Esophagus mucosa (tissue), 1 donor: ENCODE measurements at places on chromosomes 4 and X.
A peak's percentile ranks its signal among the peaks of the same experiment; 100 is the strongest.

DNA sequence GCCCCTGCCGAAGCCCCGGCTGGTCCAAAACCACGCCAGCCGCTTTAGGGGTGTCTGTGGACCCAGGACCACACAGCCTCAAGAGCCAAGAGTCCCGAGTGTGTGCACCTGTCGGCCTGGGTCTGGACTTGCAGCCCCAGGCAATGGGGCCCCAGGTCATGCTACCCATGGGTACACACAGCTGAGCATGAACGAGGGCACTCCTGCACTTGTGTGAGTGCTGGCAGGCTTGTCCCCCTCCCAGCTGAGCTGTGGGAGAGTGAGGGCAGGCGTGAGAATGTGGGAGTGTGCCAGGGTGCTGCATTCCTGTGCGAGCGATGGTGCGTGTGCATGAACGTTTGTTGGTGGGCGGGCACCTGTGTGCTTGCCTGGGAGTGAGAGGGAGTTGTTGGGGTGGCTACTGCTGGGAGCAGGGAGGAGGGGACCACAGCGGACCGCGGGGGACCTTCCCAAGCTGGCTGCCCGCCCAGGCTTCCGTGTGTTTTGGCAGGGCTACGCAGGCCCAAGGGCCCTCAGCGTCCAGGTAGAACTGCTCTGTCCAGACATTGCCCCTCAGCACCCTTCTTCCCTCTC is 30.8 kb downstream of the BLOC1S4 start:
- no peak for ATAC-seq

- ATAC-seq, result no peak
These were observed 102.9 kb downstream of the COX18 start for GRCh38 chr4:72966652-72967051.

GRCh38 chr4:78799551-78800495 is 23.7 kb downstream of the BMP2K start:
- ATAC-seq, result peak; percentile 52

GRCh38 chr4:63728480-63729177 is 680.6 kb downstream of the TECRL start:
- no peak for ATAC-seq

DNA sequence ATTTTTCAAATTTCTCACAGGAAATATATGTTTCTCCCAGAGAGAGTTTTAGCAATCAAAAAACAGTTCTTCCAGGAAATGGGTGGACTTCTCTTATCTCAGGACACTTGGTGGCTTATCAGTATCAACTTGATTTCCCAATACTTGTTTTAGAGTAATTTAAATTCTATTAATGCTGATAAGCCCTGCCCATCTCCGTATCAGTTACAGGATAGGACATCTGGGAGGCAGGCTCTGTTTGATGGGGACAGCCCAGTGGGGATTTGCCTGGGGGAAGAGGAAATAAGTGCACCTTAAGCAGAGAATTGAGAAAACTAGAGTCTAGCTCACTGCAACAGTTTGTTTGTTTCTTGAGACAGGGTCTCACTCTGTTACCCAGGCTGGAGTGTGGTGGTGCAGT is 43.2 kb upstream of the PDGFRA start:
- no peak for ATAC-seq

DNA sequence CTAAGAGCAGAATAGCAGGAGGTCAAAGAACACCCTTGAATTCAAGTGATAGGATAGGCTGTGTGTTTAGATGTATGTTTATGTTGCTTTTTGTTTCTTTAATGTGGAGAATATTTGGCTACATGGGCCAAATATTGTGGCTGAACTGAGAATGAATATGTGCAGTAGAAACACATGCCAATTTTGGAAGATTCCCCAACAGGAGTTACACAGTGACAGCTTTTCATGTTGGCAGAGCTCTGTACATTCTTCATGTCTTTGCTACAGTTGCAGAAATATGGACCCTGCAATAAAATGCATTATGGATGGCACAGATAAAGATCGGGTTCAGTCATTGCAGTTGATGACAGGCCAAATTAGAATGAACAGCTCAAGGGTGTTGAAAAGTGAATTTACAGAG is 82.8 kb upstream of the SLC4A4 start:
- ATAC-seq, result no peak

- ATAC-seq, result no peak
These were observed 605.1 kb downstream of the ADGRL3 start for GRCh38 chr4:61805227-61805626.

DNA sequence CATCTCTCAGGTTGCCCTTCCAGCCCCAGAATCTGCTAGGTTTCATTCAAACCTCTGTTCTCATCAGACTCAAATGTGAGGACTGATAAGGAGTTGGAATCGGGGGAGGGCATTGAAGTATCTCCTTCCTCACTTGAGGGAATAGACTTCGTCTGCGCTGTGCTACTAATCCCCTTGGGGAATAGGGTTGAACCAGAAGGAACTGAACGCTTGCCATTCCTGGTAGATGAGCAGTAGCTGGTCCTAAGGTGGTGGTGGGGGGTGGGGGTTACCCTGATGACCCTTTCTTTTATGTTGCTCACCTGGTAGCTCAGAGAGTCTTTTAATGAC is 692 bp upstream of the SLC9A7 start:
- ATAC-seq, result no peak

GRCh38 chr4:42464550-42465094 is 67.3 kb downstream of the SHISA3 start:
- no peak for ATAC-seq

DNA sequence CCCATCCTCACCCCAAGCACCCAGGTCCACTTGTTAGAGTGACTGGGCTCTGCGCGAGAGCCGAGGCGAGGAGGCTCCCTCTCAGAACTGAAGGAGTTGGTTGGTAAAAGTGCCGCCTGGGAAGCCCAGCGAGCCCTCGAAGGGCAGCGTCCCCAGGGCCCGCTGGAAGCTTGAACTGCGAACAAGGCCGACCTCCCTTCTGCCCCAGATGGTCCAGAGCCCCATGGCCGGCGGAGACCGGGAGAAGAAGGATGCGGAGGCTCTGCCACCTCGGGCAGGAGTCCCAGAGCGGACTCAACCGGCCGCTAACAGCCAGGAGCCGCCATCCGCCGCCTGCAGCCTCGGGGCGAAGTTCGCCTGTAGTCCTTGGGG is 116.3 kb upstream of the TEX13C start:
- no peak for ATAC-seq

DNA sequence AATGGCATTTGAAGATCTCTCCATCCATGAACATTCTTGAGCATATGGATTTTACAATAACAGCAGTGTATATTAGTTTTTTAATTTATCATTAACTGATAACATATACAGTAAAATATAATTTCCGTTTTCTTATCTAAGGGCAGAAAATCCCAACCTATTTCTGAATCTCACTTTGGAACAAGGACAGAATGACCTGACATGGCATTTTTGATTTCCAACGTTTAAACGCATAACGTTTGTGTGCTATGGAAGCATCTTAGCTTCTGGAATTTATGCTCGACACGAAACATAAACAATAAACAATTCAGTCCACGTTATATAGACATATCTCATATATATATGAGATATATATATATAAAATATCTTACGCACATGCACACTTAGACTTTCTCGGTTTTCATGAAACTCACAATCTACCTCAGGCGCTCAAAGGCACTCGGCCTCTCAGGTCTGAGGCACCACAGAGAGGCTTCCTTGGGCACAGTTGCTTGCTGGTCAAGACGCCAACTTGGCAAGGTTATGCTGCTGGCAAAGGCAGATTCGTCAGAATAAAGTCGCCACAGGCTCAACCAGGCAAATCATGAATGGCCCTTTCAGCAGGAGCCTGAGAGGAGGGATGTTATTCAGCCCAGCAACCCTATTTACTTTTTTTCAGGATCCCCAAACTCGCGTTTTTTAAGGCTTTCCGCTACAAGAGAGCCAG is 1.0 kb upstream of the UGT8 start:
- ATAC-seq, result no peak

DNA sequence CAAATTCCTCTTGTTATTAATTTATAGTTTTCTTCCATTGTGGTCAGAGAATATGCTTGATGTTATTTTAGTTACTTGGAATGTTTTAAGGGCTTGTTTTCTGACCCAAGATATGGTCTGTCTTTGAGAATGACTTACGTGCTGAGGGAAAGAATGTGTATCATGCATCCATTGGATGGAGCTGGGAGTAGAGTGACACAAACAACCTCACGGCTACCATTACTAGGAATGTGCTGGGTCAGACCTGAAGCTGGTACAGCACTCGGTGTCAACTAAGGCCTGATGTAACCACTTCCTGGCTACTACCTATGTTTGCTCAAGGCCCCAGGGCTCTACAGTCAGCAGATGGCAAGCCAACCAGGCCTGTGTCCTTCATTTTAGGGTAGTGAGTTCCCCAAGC is 257.8 kb downstream of the FAT4 start:
- ATAC-seq, result no peak

- ATAC-seq, result no peak
These were observed 60.7 kb downstream of the GAB1 start for GRCh38 chr4:143397335-143397734.

- ATAC-seq, result no peak
These were observed 3.3 kb upstream of the GPC4 start for GRCh38 chrX:133418588-133418987.

DNA sequence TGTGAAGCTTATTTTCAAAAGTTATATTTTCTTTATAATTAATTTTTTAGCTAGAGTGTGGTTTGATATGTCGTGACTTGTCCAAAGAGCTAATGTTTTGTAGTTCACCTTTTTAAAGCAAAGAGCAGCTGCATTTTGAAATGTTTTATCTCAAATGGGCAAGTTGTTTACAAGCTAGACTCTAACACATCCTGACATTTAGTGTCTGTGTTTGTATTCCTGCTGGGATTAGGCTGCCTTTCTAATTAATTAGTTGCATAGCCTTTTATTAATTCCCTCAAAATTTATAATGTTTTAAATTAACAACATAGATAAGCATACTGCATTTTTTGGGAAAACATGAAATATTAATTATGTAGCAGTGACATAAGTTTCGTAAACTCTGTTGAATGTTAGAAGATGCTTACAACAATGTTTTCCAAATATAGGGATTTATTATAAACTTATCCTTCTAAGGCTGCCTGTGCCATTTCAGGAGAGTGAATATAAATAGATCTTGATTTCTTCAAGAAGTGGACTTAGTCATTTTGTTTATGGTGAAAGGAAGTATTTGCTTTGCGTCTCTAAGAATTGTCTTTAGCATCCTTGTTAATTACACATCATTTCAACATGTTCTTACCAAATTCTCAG is 37.7 kb upstream of the NUDT6 start:
- no peak for ATAC-seq

- no peak for ATAC-seq
These were observed 163.5 kb upstream of the TLL1 start for GRCh38 chr4:165709516-165709915.

- no peak for ATAC-seq
These were observed 193.1 kb upstream of the PITX2 start for GRCh38 chr4:110815950-110816349.

GRCh38 chrX:123833387-123833786 is 26.5 kb upstream of the XIAP start:
- ATAC-seq, result peak; percentile 74

GRCh38 chr4:166903408-166903807 is 330.9 kb downstream of the SPOCK3 start:
- ATAC-seq, result no peak

DNA sequence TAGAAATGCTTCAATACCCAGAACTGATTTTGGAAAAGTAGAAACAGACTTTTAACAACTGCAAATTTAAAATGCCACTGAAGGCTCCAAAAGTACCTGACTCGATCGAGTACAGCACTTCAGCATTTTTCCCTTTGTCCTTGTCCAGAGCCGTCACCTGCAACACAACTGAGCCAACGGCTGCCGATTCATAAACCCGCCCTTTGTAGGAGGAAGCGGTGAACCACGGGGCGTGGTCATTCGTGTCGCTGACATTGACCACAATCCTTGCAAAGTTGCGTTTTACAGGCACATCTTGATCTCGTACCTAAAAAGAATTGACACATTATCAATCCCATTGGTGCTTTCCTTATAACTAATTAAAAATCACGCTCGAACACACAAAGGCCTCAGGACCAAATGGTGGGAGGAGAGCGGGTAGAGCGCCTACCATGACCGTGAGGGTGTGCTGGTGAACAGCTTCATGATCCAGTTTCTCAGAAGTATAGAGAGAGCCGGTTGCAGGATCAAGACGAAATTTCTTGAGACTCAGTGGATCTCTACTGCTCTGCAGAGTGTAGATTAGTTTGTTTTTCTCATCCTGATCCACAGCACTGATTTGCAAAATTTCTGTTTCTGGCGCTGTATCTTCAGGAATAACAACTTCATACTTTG is 72.8 kb upstream of the MTNR1A start:
- ATAC-seq, result peak; percentile 39

GRCh38 chrX:25006586-25007058 is 9.1 kb downstream of the ARX start:
- no peak for ATAC-seq

DNA sequence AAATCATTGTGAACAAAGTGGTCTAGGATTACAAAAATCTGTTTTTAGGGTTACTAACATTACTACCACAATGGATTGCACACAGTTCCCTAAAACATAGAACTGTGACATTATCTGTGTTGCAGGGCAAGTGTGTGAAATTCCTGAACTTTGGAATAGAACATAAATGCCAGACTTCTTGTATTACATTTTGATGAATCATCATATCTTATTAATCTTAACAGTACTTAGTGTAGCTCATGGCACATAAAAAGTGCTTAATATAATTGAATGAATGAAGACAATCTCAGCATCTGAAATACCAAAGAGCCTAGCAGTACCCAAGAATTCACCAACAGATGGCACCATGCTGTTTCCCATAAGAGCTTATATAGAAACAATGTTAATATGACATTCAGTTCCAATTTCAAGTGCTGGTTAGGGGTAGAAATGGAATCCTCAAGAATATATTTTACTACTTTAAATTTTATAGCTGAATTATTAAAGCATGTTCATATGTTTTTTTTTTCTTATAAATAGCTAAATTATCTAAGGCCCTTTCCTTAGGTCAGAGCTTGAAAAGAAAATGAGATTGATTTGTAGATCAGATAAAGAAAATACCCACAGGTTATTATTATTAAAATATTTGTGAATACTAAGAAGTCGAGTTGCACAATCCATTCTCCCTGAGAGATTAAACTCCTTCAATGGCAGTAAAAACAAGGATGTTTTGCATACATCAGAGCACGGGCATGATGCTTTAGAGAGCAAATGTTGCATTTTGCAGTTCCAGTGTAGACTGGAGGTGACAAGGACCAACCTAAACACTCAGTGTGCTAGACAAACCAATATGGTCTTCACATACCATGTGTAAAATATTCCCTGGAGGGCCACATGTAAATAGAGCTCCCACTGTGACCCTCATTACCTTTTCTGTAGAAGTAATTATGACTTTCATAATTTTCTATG is 25.7 kb upstream of the SHISA3 start:
- ATAC-seq, result no peak

DNA sequence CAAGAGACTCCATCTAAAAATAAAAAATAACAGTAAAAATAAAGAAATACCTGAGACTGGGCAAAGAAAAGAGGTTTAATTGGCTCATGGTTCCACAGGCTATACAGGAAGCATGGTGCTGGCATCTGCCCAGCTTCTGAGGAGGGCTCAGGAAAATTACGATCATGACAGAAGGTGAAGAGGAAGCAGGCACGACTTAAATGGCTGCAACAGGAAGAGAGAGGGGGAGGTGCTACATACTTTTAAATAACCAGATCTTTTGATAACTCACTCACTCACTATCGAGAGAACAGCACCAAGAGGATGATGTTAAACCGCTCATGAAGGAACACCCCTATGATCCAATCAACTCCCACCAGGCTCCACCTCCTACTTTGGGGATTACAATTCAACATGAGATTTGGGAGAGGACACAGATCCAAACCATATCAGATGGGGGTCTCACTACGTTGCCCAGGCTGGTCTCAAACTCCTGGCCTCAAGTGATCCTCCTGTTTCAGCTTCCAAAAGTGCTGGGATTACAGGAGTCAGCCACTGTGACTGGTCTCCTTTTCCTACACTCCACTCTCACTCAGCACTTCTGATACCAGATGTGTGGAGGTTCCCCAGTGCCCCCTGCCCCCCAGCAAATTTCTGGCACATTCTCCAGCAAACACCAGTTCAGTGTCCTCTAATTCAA is 11.9 kb upstream of the ZNF157 start:
- no peak for ATAC-seq
